Esophagus muscularis mucosa (tissue), 4 donors: ENCODE measurements at places on chromosomes 5 and 9. TPM values are rescaled to one million over a fixed set of nuclear protein-coding genes. Genes with fewer than 3 reads are reported as not detected.

GRCh38 chr5:6355294-6355693 is 23.1 kb downstream of the MED10 start:
- H3K27ac ChIP-seq = no peak overlapping the region
- no peak for DNase-seq
- peaks cover 16% of the 10 kb centered on the region for H3K36me3 ChIP-seq
- H3K4me1 ChIP-seq = no peaks in the 10 kb centered on the region

DNA sequence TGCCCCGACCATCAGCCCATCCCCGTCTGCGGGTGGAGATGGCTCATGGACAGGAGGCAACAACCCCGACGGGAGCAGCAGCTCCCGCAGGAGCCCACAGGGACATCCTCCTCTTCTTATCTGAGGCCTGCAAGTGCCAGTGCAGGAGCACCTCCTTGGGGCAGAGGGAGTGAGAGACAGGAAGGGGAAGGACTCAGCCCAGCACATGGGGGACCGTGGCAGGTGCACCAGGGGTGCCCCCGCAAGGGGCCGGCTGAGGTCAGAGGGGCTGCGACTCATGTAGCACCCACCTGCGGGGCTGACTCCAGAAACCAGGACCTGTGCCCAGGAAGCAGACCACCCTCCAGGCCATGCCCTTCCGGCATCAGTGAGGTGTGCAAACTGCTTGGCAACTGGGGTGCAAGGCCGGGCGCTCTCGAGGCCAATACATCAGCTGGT is 259.8 kb upstream of the ADAMTS16 start:
- H3K27ac ChIP-seq = no peak overlapping the region
- no peaks in the 10 kb centered on the region for H3K4me1 ChIP-seq
- H3K36me3 ChIP-seq = no peaks in the 10 kb centered on the region

DNA sequence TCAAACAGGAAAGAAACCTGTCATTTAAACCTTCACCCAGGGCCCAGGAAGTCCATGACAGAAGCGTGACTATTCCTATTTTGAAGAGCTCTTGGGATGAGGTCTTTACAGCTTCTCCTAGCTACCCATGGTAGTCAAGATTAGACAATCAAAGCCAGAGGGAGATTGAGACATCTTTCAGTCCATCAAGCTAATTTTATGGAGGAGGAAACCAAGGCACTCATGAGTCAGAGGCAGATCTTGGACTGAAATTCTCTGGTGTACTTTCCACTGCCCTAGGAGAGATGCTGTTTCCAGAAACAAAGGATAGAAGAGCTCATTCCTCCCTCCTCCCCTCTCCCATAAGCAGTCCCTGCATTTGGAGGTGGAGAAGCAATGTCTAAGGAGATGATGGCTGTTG is 9.2 kb downstream of the TNFSF8 start:
- H3K27ac ChIP-seq = no peak overlapping the region
- H3K4me1 ChIP-seq = no peaks in the 10 kb centered on the region
- no peak overlapping the region for H3K4me3 ChIP-seq

The IFNK gene
- not detected for total RNA-seq

The DNM1 gene
- total RNA-seq = 12.4 TPM

- DNase-seq = no peak
- H3K36me3 ChIP-seq = no peaks in the 10 kb centered on the region
- no peaks in the 10 kb centered on the region for H3K27me3 ChIP-seq
These were observed 604.9 kb upstream of the PTGER4 start for GRCh38 chr5:40074826-40075225.

DNA sequence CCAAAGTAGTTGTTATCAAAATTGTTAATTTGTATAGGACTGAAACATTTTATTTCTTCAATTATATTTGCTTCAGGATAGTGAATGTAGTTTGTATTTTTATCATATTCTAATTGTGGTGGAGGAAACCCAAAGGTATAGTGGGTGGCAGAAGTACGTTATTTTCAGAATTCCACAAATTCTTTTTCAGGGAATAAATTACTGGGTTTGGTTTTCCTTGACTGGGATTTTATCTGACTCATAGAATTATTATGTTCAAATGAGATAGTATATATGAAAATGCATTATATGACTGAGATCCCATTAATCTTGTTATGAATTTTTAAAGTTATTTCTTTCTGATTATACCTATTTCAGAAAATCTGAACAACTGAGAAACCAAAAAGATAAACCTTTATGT is 73.7 kb downstream of the VPS13A start:
- DNase-seq = no peak
- no peaks in the 10 kb centered on the region for H3K27me3 ChIP-seq
- H3K27ac ChIP-seq = no peak overlapping the region
- H3K4me3 ChIP-seq = no peak overlapping the region

DNA sequence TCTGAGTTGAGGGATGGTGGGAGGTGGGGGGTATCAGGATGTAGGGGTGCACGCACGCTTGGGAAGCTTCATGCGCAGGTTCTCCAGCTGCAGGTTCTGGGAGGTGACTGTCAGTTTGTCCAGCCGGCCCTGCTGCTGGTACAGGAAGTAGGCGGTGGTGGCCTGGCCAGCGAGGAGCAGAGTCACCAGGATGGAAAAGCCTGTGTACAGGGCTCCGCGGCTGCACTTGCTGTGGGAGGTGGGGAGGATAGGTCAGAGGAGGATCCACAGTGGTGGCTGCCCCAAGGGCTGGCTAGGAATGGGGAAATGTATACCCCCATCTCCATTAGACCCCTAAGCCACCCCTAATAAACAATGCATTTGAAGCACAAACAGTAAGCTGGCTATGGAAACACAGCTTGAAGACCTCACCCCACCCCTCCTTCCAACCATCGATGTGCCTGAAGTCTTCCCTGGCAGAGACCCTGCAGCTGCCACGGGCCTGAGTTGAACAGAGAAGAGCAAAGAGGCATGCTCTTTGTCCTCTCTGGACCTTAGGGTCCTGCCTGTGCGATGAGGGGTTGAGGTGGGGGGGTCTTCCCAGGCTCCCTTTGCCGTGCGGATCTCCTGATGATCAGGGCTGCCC is 5.5 kb downstream of the CD74 start:
- H3K4me3 ChIP-seq = no peak overlapping the region
- no peak overlapping the region for H3K27ac ChIP-seq
- H3K4me1 ChIP-seq = peaks cover 41% of the 10 kb centered on the region

The STPG3 gene
- total RNA-seq = not detected

The RASGRF2 gene
- 5.0 TPM for total RNA-seq

The GPR151 gene
- total RNA-seq = not detected

The PCDHB11 gene
- total RNA-seq = 1.7 TPM

The SLC25A48 gene
- not detected for total RNA-seq

DNA sequence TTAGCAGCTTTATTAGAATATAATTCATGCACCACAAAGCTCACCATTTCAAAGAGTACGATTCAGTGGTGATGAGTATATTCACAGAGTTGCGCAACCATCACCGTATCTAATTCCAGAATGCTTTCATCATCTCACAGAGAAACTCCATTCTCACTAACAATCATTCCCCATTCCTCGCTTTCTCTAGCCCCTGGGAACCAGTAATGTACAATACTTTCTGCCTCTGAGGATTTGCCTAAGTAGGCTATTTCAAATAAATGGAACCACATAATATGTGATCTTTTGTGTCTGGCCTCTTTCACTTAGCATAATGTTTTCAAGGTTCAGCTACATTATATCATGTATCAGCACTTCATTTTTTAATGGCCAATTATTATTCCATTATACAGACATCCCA is 145.1 kb upstream of the ADAMTS16 start:
- no peaks in the 10 kb centered on the region for H3K36me3 ChIP-seq
- no peak overlapping the region for H3K27ac ChIP-seq
- no peaks in the 10 kb centered on the region for H3K4me1 ChIP-seq

GRCh38 chr9:134518004-134518606 is 123.5 kb upstream of the COL5A1 start:
- no peak for DNase-seq
- H3K27ac ChIP-seq = no peak overlapping the region
- no peaks in the 10 kb centered on the region for H3K4me1 ChIP-seq
- H3K36me3 ChIP-seq = no peaks in the 10 kb centered on the region
- H3K4me3 ChIP-seq = no peak overlapping the region

GRCh38 chr9:93898502-93899426 is 56.4 kb downstream of the BARX1 start:
- H3K27ac ChIP-seq = no peak overlapping the region
- H3K4me1 ChIP-seq = no peaks in the 10 kb centered on the region
- H3K27me3 ChIP-seq = peaks cover 21% of the 10 kb centered on the region
- no peak for DNase-seq

The FRMD3 gene
- 12.8 TPM for total RNA-seq

DNA sequence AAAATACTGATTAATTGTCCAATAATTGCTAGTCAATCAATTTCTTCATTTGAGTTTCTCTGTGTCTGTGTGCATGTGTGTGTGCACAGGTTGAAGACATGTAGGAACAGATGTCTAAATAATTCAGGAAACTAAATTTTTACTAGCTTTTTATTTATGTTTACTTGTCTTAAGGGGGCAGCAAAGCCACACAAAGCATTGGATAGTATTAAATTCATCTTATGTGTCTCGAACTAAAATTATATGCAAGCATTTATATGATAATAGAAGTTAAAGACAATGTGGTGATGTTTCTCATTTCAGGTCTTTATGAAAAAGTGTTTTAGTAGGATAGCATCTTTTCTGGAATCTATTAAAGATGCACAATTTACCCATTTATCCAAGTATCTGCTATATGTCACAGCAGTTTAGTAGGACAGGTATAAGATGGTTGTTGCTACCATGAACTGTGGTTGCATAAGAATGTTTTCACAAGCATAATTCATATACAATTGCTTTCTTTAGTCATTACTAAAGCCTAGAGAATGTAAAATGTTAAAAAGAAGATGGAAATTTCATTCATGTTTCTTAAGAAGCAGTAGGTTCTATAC is 784.6 kb upstream of the NUDT12 start:
- no peak for DNase-seq
- no peak overlapping the region for H3K27ac ChIP-seq
- no peaks in the 10 kb centered on the region for H3K4me1 ChIP-seq

- no peaks in the 10 kb centered on the region for H3K4me1 ChIP-seq
- H3K36me3 ChIP-seq = no peaks in the 10 kb centered on the region
- no peaks in the 10 kb centered on the region for H3K27me3 ChIP-seq
- DNase-seq = no peak
These were observed 25.6 kb downstream of the CARNMT1 start for GRCh38 chr9:75002422-75003023.

DNA sequence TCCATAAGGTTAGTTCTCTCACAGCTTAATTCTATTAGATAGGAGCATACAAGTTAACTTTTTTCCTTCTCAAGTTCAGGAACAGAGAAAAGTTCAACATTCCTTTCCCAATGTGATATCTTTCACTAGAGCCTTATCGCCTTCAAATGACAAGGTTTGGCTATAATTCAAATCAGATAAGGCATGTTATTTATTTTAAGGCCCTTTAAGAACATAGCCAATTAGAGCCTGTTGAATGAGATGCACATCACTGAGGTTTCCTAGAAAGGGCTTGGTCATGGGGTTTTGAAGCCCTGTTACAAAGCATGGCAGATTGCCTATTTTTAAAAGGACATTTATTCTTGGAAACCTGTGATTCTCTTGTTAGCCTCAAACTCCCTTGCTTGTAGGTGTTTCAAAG is 123.4 kb downstream of the BASP1 start:
- H3K27me3 ChIP-seq = no peaks in the 10 kb centered on the region
- no peak overlapping the region for H3K27ac ChIP-seq
- no peak overlapping the region for H3K4me3 ChIP-seq

The PAPPA gene
- total RNA-seq = 2.1 TPM

The PDE6A gene
- not detected for total RNA-seq

The KCTD16 gene
- total RNA-seq = 0.11 TPM

DNA sequence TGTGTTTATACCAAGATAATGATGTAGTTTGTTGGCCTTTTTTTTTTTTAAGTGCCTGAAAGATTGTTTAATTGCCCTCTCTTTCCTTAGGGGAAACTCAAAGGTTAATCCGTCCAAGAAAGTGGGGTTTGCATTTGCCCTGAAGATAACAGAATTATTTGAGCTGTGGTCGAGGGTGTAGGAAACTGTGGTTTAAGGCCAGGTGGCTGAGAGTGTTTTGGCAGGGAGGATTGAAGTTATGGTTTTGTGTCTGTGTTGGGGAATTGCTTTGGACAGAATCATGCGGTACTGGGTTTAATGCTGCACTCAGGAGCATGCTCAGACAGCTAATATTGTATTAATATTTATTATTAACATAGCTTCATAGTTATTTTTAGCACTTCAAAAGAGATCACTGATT is 509.8 kb downstream of the EBF1 start:
- no peaks in the 10 kb centered on the region for H3K27me3 ChIP-seq
- no peak for DNase-seq
- no peak overlapping the region for H3K4me3 ChIP-seq
- no peak overlapping the region for H3K27ac ChIP-seq

DNA sequence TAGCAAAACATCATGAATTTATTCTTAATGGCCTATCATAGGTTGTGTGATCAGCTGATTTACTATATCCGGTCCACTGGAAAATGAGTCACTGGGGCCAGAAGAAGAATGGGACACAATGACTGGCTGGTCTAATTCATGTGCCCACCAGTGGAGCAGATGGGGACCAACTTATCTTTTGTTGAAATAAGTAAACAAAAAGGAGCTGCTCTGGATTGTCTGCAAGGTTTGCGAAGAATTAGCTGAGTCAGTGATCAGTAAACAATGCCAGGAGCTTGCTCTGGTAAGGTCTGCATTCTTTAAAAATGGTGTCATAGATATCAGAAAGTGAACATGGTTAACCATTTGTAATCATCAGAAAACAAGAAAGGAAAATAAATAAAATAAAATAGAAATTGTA is 128.0 kb downstream of the RASEF start:
- H3K27me3 ChIP-seq = no peaks in the 10 kb centered on the region
- no peak overlapping the region for H3K27ac ChIP-seq
- H3K4me1 ChIP-seq = no peaks in the 10 kb centered on the region

The MSANTD3 gene
- 42.0 TPM for total RNA-seq

DNA sequence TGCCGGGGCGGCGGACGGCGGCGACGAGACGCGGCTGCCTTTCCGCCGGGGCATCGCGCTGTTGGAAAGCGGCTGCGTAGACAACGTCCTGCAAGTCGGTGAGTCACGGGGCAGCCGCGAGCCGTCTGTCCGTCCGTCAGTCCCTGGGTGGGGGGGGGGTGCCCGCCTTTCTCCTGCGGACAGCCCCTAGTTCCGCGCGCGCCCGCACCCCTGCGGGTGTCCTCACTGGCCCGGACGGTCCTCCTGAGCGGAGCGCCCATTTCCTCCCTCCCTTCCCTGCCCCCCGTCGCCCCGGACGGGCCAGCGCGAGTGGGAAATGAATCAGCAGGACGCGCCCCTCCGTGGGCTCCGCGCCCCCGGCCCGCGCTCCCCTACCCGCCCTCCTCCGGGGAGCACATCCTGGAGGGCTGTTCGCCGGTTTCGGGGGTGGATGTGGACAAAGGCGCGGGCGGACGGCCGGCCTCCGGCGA is 828 bp downstream of the ZSWIM6 start:
- no peaks in the 10 kb centered on the region for H3K27me3 ChIP-seq
- peak overlapping the region; percentile 99 for H3K4me3 ChIP-seq
- DNase-seq = no peak
- H3K4me1 ChIP-seq = peaks cover 48% of the 10 kb centered on the region
- H3K36me3 ChIP-seq = no peaks in the 10 kb centered on the region
- peak overlapping the region; percentile 98 for H3K27ac ChIP-seq

- H3K4me1 ChIP-seq = peaks cover 90% of the 10 kb centered on the region
- no peak overlapping the region for H3K4me3 ChIP-seq
- H3K27me3 ChIP-seq = no peaks in the 10 kb centered on the region
- peak overlapping the region; percentile 70 for H3K27ac ChIP-seq
- DNase-seq = no peak
These were observed 71.5 kb downstream of the ARHGAP26 start for GRCh38 chr5:142841511-142842265.
